ENCODE measurements at places on chromosomes 4 and X.

DNA sequence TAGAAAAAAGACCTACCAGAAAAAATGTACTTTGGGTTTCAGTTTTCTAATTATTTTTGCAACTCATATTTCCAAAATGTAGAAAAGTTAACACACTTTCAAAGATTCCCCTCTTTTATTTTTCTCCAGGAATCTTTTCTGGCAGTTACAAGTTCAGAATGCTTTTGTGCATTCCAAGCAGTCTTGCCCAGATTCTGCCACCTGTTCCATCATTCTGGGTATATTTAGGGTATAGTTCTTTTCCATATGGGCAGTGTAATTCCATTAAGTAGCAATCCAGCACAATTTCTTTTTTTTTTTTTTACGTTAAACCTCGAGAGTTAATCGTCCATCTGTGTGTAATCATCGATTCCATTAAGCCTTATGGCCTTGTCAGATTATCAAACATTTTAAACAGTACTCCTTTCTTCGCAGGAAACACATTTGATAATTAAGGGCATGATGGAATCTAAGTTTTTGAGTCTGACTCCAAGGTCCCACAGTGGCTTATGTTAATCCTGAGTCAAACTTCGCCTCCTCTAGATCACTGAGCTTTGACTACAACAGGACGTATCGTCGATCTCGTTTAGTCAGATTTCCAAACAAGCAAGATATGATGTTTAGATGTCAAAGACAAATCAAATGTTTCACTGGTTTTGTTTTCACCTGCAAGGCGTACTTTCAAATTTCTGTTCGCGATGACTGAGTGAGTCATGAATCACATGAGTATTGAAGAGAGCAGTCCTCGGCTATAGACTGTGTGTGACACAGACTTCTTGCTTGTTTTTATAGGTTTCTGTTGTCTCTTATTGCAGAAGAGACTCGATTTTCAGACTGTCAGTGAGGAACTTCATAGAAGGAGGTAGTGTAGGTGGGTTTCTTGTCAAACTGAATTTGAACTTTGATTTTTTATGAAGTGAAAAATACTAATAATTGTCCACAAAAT, 118.9 kb upstream of the GK2 start:
- H3K4me3 ChIP-seq = no peak overlapping the region
- H3K36me3 ChIP-seq = no peaks in the 10 kb centered on the region
- no peaks in the 10 kb centered on the region for H3K4me1 ChIP-seq
- no peak overlapping the region for H3K27ac ChIP-seq
- no peaks in the 10 kb centered on the region for H3K27me3 ChIP-seq
- DNase-seq = no peak

- no peaks in the 10 kb centered on the region for H3K27me3 ChIP-seq
- H3K4me1 ChIP-seq = no peaks in the 10 kb centered on the region
- H3K27ac ChIP-seq = no peak overlapping the region
These were observed 34.6 kb upstream of the MTM1 start for GRCh38 chrX:150533863-150534262.

DNA sequence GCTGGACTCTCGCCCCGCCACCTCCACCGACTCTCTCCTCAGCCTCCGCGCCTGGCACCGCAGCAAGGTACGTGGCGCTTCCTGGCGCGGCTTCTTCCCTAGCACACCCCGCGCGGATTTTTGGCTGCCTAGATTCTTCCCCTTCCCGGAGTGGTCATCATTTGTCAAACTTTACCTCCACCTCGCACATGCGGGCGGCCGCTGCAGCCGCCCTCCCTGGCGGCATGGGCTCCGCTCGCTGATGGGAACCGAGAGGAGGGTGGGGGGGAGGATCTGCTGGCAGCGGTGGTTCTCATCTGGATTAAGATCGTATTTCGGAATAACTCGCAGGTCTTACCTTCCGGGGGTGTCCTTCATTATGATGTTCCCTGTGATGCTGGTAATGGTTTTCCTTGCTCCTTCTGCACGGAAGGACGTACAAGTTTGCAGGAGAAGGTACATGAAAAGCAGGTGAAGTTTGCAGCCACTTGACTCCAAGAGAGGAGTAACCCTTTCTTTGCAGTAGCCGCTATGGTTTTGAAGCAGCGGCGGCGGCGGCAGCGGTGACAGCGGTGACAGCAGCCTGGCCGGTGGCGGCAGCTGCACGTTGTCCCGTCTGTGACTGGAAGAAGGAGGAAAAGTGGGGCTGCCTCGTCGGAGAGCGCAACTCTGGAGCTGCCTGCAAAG, 2183.9 kb upstream of the TENM3 start:
- no peaks in the 10 kb centered on the region for H3K36me3 ChIP-seq
- no peak overlapping the region for H3K4me3 ChIP-seq
- no peak for DNase-seq
- H3K27ac ChIP-seq = no peak overlapping the region

- no peak for DNase-seq
- H3K27ac ChIP-seq = no peak overlapping the region
- no peaks in the 10 kb centered on the region for H3K4me1 ChIP-seq
- H3K27me3 ChIP-seq = no peaks in the 10 kb centered on the region
- peaks cover 12% of the 10 kb centered on the region for H3K36me3 ChIP-seq
These were observed 18.6 kb downstream of the CEP135 start for GRCh38 chr4:55967376-55967775.

DNA sequence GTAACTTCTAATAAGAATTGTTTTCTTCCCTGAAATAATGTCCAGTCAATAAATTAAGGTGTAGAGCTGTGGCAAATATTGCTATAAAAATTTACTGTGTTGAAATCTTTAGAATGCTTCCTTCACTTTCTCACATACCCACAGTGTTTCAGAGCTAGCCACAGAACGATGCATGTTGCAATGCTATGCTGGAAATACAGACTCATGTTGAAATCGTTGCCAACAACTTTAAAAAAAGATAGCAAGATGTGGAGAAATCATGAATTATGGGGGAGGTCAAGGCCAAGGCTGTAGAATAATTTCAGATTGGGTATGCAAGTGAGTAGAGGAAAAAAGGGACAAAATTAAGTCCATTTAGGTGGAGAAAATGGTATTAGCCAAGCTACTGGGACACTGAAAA, 204.8 kb downstream of the VEGFC start:
- H3K4me1 ChIP-seq = no peaks in the 10 kb centered on the region
- DNase-seq = no peak
- H3K27me3 ChIP-seq = no peaks in the 10 kb centered on the region
- no peak overlapping the region for H3K27ac ChIP-seq

DNA sequence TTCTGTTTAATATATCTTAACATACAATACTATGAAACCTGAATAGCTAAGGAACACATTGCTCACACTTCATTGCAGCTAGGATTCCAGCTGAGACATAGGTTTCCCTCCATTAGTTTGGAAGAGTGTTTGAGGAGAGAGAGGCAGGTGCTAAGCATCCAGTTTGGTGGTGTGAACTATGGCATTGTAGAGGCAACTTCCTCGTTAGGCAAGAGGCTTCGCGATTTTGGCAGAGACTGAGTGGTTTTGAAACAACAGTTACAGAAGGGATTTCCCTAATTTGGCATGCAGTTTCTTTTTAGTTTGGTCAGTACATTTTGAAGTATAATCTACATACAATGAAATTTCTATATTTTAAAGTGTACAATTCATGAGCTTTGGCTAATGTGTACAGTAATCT, 117.1 kb upstream of the BMP3 start:
- H3K27me3 ChIP-seq = no peaks in the 10 kb centered on the region
- DNase-seq = no peak
- H3K36me3 ChIP-seq = no peaks in the 10 kb centered on the region
- H3K4me1 ChIP-seq = no peaks in the 10 kb centered on the region
